ENCODE measurements at places on chromosomes 3 and 15. TPM values are rescaled to one million over a fixed set of nuclear protein-coding genes. Genes with fewer than 3 reads are reported as not detected.

The MSL2 gene
- total RNA-seq, result 39.5 TPM

The GOLGA6L10 gene
- total RNA-seq, result 0.76 TPM

The PLA2G4D gene
- not detected for total RNA-seq

The PLS1 gene
- 4.6 TPM for total RNA-seq

The TM4SF18 gene
- not detected for total RNA-seq

The SLC27A2 gene
- 75.4 TPM for total RNA-seq

The ALDH1A2 gene
- 0.57 TPM for total RNA-seq
